ENCODE measurements at places on chromosomes 5 and 9.
A peak's percentile ranks its signal among the peaks of the same experiment; 100 is the strongest.

GRCh38 chr5:133245191-133246052, 193.6 kb downstream of the HSPA4 start:
- DNase-seq, result no peak

DNA sequence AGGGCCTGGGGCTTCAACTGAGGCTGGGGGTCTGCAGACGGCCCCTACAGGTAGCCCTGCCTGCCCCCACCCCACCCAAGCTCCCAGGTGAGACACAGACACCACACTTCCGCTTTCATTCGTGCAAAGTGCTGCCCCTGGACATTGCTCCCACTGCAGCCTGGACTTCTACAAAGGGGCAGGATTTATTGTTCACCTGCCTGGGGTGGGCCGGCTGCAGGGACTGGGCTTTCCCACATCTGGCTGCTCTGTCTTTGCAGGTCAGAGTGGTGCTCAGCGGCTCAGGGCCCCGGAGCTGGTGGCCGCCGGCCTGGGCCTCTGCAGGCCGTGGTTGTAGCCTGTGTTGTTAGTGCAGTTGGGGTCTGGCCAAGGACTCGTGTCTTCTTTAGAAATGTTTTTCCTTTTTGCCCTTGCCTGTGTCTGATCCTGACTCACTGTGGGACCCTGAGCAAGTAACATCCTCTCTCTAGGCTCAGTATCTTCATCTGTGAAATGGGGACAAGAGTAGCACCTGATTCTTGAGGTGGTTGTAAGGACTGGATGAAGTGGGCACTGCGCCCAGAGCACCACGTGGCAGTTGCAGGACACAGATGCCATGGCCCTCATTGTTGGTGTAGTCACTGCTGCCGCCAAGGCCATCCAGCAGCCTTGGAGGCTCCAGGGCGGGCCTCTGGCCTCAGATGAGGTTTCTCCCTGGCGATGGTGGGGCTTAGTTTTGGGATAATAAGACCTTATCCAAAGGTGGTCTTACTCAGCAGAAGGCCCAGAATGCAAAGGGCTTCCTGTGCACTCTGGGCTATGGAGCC, 143.9 kb downstream of the CACNA1B start:
- DNase-seq, result no peak

DNA sequence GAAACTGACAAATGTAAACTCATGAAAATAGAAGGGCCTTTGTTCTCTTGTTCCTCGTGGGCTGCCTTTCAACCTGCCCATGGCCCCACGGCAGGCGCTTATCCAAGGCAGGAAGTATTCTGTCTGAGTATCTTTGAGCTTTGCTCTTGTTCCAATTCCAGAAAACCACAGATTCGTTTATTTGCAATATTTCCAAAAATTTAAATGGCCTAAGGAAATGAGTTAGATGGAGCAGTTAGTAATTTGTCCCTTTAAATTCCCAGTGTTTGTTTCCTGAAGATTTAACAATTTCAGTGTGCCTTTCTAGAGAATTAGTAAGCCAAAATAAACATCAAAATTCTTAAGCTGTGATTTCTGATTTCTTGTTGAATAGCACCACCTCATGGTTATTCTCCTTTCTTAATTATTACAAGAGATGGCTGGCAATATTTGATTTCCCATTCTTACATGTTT, 299.4 kb upstream of the RASA1 start:
- no peak for DNase-seq

- no peak for DNase-seq
Measured at GRCh38 chr5:174589599-174589998, 134.8 kb upstream of the MSX2 start.

- DNase-seq, result no peak
Measured at GRCh38 chr9:127586537-127586936, 25.5 kb upstream of the STXBP1 start.

GRCh38 chr5:170308686-170309085, 11.1 kb upstream of the LCP2 start:
- no peak for DNase-seq

DNA sequence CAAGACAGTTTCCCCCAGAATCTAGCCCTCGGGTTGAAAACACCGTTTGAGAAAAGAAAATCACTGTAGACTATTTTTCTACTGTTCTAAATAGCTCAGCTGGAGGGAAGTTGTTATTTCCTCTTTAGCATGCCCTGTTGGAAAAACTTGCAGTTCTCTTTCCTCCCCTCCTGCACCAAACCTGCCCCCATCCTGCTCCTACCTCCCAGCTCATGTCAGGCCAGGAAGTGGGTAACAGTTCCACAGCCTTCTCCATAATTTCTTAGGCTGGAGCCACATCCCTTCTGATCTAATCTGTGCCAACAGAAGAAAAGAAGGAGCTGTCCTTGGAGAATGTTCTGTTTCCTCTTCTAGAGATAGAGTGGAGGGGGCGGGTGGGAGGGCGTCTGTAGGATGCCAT, 437.7 kb downstream of the SPOCK1 start:
- DNase-seq, result no peak

GRCh38 chr5:69528035-69528434, 32.0 kb upstream of the GTF2H2C start:
- no peak for DNase-seq

DNA sequence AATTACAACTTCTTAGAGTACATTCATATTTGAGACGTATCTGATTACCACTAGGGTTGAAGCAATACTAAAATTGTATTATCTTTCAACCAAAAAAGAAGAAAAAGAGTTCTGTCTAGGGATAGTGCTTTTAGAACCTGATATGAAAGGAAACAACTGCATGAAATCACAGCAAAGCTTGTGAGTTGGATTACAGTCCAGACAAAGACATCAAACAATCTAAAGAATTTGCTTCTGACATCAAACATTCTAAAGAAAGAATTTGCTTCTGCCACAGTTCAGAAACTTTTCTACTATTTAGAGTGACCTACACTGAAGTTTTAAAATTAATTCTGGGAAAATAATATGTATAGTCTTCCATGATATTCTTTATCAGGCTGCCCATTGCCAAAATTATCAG, 1141.1 kb upstream of the ACO1 start:
- DNase-seq, result no peak

- DNase-seq, result no peak
Measured at GRCh38 chr5:73896097-73896496, 270.1 kb downstream of the ARHGEF28 start.

DNA sequence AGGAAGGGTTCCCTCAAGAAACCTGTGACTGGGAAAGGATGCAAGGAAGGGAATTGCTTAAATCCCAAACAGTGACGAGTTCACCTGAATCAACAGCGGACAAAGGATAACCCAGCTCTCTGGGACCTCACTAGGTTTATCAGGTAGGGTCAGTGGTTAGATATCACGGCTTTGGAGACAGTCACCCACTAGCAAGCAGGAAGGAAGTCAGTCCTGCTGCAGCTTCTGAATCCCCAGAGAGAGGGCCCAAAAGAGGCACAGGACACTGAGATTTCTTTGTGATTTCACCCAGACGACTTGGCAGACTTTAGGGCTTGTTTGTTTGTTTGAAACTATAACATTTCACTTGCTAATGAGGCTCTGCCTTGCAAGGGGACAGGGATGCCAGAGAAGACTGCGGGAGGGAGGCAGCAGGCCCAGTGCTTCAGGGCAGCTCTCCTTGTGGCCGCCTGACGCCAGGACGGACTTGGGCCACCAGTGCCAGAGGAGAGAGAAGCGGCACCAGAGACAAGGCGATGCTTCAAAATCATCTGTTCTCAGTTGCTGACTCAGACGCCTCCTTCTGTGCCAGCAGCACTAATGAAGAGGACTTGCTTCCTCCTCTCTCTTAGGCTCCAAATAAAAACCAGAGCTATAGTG, 275.6 kb upstream of the SLC30A5 start:
- DNase-seq, result no peak

GRCh38 chr5:34656001-34656699, at the start of gene RAI14:
Gene RAI14 (plus strand): TSS chr5:34656328. CDS start chr5:34686920, 30,592 bp downstream.
- DNase-seq, result peak; percentile 21

GRCh38 chr5:71830681-71831539, 111.8 kb downstream of the CARTPT start:
- no peak for DNase-seq

DNA sequence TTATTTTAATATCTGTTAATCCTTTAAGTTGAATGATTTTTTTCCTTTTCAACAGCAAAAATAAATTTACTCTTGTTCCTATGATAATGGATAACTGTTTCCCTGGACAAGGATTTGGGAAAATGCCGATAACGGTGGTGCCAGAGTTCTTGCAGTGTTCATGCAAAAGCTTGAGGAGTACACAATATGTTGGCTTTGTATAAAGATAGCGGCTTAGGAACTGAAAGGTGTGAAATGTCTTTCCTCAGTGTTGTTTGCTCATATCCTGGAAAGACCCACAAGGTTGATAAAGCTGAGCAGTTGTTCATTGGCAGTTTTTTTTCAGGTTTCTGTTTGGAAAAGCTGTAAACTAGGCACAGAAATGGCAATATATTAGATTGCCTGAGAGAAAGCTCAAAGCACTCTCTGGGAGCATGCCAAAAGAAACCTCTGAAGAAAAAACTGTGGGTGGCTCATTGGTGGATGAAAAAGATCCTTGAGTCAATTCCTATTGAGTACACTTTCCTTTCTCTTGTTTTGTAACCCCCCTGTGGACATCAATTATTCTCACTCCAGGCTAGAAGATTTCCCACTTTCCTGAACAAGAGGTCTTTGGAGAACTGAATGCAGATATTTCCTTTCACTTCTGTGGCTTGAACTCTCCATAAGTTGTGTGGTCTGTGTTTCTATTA, 117.2 kb upstream of the RGMB start:
- no peak for DNase-seq

- no peak for DNase-seq
Measured at GRCh38 chr5:37015795-37016666, 139.5 kb downstream of the NIPBL start.

GRCh38 chr5:108260858-108261170, 121.1 kb downstream of the FBXL17 start:
- DNase-seq, result no peak

DNA sequence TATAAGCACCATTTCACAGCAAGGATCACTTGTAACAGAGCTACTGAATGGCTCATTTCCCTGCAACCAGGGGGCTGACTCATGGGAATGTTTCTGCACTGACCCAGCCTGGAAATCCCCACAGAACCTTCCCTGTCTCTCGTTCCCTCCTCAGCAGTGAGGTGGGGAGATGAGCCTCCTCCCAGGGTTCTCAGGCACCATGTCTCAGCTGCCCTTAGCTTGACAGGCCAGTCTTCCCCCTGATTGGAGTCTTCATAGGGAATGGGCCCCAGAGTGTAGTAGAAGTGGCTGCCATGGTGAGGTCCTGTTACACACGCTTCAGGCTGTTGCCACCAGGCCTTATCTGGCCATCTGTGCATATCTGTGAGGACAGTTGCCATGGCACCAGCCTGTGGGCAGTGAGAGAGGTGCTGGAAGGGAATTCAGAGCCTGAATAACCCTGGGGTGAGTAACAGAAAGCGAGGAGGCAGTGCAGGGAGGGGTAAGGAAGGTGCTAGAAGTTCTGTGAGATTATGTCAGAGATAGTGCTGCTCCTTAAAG, 324.4 kb downstream of the ENC1 start:
- DNase-seq, result no peak

DNA sequence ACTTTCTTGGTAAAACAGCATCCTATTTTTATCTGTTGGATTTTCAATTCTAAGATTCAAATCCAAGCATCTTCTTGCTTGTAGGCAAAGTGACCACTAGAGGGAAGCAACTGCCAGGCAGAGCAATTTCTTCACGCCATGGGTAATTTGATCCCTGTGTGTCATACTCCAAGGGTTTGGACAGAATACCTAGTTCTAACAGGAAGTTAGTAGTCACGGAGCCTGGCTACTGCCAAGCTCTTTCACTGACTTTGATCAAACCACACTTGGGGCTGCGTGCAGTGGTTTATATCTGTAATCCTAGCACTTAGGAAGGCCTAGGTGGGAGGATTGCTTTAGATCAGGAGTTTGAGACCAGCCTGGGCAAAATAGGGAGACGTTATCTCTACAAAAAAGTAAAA, 473.6 kb upstream of the TNC start:
- DNase-seq, result no peak

DNA sequence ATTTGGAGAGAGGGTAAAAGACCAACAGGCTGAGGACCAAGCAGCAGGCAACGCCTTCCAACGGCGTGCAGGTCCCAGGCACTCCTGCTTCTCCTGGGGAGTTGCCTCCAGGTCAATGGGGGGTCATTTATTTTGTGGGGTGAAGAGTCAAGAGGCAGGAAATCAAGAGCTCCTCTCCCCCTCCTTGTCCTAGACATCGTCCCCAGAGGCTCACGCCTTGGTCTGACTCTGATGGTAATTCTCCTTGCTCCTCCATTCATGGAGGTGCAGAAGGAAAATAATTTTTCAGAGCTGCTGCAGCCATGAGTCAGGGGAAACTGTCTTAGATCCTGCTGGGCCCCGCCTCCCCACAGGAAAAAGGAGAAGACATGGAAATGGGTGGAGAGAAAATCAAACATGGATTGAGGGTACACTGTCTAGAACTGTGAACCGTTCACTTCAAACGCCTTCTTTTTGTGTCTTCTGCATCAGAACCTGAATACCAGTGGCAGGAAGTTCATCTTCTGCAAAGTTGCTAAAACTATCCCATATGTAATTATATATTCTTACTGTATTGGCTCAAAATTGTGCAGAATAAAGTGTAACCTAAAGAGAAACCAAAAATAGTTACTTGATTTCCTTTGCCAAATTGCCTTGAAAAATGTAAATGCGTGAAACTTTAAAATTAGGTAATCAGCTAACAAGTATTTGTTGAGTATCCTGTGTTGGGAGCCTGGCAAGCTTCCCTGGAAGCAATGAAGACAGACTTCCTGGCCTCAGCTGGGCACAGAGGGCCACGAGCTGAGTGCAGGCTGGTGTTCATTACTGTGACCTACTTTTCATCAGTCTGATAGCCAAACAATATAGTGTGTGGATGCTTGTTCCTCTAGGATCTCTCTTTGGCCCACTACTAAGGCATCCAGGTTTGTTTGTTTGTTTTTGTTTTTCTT, 142.0 kb downstream of the CMYA5 start:
- DNase-seq, result no peak

GRCh38 chr5:146069780-146070099, 35.6 kb downstream of the PLAC8L1 start:
- DNase-seq, result no peak

GRCh38 chr5:85453026-85453349, 1068.3 kb upstream of the EDIL3 start:
- no peak for DNase-seq

DNA sequence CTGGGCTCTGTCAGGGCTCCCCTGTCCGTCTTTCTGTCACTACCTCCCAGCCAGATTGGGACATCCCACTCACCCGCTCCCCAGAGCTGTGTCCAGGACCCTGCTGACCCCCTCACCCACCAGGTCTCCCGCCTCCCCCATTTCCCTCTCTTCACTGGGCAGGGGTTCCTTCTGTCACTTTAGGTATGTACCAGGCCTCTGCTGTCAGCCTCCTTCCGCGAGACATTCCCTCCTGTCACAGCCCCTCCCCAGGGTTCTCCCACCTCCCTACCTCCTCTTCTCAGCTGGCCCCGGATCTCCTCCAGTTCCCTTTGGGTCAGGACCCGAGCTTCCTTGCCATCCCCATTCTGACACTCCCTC, 488 bp downstream of the POLR1E start:
- DNase-seq, result no peak

- DNase-seq, result no peak
Measured at GRCh38 chr5:133853646-133854365, 114.6 kb downstream of the C5orf15 start.
